ENCODE measurements at places on chromosomes 4 and X. TPM values are rescaled to one million over a fixed set of nuclear protein-coding genes. Genes with fewer than 3 reads are reported as not detected.

The SAP30 gene
- total RNA-seq: 20.0 TPM

The CT55 gene
- total RNA-seq: not detected

The UBL4A gene
- 42.6 TPM for total RNA-seq

The BCAP31 gene
- total RNA-seq: 139 TPM

The FGA gene
- not detected for total RNA-seq

The PNMA6F gene
- not detected for total RNA-seq

The SLC10A4 gene
- total RNA-seq: not detected

The EDA gene
- total RNA-seq: 15.5 TPM

The ZNF141 gene
- 32.3 TPM for total RNA-seq

The TGIF2LX gene
- total RNA-seq: not detected

The SPANXN4 gene
- total RNA-seq: not detected

All from activated naive CD4-positive, alpha-beta T cell treated with anti-CD3 and anti-CD28 coated beads, Interleukin-2, amount 10 ng/mL, durations not matched to agents 5 hours and 36 hours (primary cell).